ENCODE measurements at places on chromosomes 2 and 18. TPM values are rescaled to one million over a fixed set of nuclear protein-coding genes. Genes with fewer than 3 reads are reported as not detected.

The STK17B gene
- total RNA-seq = 3.6 TPM

The SOCS6 gene
- 36.3 TPM for total RNA-seq

The TNS1 gene
- 7.7 TPM for total RNA-seq

The BCL11A gene
- 47.9 TPM for total RNA-seq

The PTH2R gene
- 3.5 TPM for total RNA-seq

The TMEM163 gene
- 3.7 TPM for total RNA-seq

The ZC3H6 gene
- total RNA-seq = 7.3 TPM

The LYPD6 gene
- total RNA-seq = 30.1 TPM

DNA sequence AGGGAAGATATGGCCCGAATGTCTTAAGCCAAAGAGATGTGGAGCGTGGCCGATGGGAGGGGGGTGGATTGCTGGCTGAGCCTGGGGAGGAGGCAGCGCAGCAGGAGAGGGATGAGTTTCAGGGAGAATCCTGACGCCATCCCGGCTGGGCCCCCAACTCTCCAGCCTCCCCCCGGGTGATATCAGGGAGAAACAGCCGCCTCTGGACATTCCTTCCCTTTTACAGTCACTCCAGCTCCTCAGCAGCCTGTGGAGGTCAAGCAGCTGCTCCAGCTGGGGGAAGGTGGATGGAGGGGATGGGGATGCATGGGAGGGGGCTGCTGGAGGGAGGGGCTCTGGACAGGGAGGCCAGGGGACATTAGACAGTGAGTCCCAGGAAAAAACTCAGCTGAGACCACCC lies 9.5 kb upstream of the DES start:
- H3K4me3 ChIP-seq = no peak overlapping the region
- H3K27me3 ChIP-seq = peaks cover 23% of the 10 kb centered on the region
- H3K4me1 ChIP-seq = no peaks in the 10 kb centered on the region
- DNase-seq = no peak

DNA sequence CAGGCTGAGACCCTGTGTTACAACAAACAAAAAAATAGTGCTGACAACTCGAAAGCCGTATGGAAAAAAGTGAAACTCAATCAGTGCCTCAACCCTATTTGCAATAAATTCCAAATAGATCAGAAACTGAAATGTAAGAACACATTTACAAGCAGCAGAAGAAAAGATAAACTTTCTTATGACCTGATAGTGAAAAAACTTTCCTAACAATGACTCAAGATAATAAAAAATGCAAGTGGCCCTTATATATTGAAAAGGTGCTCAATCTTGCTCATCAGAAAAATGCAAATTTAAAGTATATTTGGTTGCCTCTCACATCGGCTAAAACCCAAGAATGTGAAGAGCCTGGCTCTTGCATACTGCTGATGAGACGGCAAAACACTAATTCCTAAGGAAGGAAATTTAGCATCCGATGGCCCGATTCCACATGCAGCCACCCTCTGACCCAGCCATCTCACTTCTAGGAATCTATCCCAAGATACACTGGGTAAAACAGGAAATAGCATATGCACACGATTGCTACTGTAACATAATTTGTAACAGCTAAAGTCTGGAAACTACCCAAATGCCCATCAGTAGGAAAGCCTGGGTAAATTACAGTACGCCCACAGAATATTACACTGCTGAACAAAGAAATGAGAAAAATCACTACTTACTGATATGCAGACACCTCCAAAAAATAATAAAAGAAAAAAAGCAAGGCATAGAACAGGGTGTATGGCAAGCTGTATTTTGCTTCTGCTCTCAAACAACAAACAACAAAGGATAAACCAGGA lies 56.8 kb downstream of the HDLBP start:
- peaks cover 29% of the 10 kb centered on the region for H3K36me3 ChIP-seq
- H3K4me1 ChIP-seq = no peaks in the 10 kb centered on the region
- H3K27me3 ChIP-seq = no peaks in the 10 kb centered on the region
- H3K4me3 ChIP-seq = no peak overlapping the region
- no peak for DNase-seq

DNA sequence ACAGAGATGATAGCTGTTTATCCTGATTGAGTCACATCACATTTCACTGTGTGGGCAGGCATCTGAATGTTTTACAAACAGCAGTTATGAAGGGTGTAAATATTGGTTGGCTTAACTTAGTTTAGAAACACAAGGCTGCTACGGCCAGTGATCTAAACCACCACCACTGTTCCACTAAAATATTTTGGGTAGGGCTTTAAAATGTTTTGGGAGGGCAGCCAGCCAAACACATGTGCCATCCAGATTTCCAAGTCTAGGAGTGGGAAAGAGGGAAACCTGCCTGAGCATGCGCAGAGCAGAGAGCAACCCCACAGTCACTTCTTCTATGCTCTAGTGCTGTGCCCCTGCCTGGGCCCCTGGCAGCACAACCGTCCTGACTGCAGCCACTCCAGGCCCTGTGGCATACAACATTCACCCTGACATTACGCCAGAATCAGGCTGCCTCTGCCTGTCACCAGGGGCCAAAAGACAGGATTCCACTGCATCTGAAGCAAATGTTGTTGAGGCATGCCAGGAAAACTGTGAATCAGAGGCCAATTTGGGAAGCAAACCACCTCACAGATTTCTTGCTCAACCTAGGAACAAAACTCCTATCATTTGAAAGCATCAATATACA lies 74.8 kb upstream of the COL5A2 start:
- H3K36me3 ChIP-seq = no peaks in the 10 kb centered on the region
- H3K4me1 ChIP-seq = peaks cover 9% of the 10 kb centered on the region
- DNase-seq = no peak
- no peak overlapping the region for H3K4me3 ChIP-seq

GRCh38 chr2:105309147-105309545 lies 20.4 kb downstream of the TGFBRAP1 start:
- DNase-seq = no peak
- no peak overlapping the region for H3K27ac ChIP-seq
- peaks cover 10% of the 10 kb centered on the region for H3K36me3 ChIP-seq
- no peak overlapping the region for H3K4me3 ChIP-seq
- no peaks in the 10 kb centered on the region for H3K27me3 ChIP-seq
- H3K4me1 ChIP-seq = no peaks in the 10 kb centered on the region

DNA sequence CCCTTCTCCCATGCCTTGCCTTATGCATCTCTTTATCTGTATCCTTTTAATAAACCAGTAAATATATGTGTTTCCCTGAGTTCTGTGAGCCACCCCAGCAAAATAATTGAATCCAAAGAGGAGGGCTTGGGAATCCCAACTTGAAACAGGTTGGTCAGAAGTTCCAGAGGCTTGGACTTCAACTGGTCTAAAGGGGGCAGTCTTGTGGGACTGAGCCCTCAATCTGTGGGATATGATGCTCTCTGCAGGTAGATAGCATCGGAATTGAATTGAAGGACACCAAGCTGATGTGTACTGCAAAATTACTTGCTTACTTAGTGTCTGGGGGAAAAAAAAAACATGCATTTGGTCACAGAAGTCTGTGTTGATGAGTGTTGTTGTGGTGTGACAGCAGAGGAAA lies 1033.5 kb upstream of the TMEFF2 start:
- no peaks in the 10 kb centered on the region for H3K4me1 ChIP-seq
- no peaks in the 10 kb centered on the region for H3K36me3 ChIP-seq
- no peak overlapping the region for H3K27ac ChIP-seq

DNA sequence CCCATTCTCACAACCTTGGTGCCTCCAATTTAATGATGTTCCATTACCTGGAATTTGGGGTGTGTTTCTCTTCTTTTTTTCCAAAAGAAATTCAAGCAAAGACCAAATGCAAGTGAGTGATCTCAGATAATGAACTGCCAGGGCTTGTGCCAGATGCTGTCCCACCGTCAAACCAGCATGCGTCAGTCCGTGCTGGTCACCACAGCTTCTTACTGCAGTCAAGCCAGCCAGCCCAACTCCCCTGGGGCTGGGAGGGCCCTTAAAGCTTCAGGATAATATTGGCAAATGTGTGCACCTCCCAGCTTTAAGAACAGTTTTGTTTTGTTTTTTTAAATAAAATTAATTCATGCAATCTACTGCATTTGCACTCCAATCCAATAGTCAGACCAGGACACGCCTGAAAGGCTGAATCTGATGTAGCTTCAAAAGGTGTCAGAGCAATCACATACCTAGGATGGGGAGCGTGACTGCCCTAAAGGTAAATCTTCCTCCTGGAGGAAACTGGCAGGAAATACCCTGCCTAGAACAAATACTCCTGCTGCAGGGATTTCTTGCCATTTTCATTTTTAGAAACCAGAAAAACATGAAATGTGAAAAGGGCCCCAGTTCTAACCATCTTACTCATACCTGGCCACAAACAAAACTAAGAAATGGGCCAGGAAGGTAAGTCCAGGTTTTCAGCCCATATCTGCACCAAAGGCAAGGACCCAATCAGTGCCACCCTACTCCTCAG lies 26.8 kb upstream of the SP3 start:
- no peaks in the 10 kb centered on the region for H3K36me3 ChIP-seq
- H3K27me3 ChIP-seq = peaks cover 37% of the 10 kb centered on the region
- H3K4me1 ChIP-seq = peaks cover 2% of the 10 kb centered on the region
- H3K4me3 ChIP-seq = no peak overlapping the region

DNA sequence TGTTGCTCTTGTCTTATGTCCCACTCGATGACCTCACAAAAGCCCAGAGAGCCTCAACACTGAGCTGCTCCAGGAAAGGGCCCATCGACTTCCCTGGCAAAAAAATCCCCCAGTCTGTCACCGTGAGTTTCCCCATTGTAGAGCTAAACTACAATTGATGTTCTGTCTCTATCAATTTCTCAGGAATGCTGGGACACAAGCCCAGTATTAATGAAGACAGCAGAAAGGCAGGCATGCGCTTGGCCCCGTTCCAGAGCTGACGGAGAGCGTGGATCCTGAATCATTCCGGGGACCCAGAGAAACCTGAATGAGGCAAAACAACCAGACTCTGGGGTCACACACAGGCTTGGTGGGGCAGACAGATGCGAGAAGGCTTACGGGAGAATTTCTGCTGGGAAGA lies 146.9 kb downstream of the TTC32 start:
- no peaks in the 10 kb centered on the region for H3K36me3 ChIP-seq
- H3K4me3 ChIP-seq = no peak overlapping the region
- peaks cover 8% of the 10 kb centered on the region for H3K27me3 ChIP-seq
- H3K27ac ChIP-seq = no peak overlapping the region
- DNase-seq = no peak
- H3K4me1 ChIP-seq = no peaks in the 10 kb centered on the region

DNA sequence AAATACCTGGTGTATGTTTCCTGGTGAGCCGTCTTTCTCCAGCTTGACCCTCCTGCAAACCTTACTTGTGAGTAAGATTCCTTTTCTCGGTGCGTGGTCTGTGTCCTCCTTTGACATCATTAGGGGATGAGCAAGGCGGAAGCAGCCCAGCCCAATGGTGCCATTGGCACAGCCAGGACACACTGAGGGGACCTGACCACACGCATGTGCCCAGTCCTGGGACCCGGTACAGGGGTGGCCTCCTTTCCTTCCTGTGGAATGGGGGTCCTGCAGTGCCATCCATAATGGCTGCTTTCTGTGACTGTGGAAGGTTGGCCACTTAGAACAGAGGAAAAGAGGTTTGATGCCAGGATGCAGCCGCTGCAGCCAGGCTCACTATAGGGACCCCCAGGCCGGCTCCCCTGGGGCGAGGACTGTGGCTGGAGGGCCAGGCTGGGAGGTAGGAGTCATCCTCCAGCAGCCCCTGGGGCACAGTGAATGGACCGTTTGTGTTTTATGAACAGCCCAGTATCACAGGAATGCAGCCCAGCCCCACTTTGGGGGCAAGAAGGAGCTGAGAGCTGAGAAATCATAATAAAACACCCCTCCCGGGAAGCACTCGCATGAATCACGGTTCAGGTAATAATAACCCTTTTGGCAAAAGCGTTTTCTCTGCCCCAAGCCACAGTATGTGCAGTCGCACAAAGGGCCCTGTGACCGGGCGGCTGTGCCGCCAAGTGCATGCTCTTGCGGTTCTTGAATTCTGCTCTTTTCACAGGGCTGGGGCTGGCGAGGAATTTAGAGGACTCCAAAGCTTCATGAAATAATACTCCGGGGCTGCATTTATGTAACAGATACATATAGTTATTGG lies 73.2 kb downstream of the ASB1 start:
- H3K36me3 ChIP-seq = no peaks in the 10 kb centered on the region
- H3K4me1 ChIP-seq = no peaks in the 10 kb centered on the region
- no peak overlapping the region for H3K4me3 ChIP-seq
- DNase-seq = no peak
- no peak overlapping the region for H3K27ac ChIP-seq

DNA sequence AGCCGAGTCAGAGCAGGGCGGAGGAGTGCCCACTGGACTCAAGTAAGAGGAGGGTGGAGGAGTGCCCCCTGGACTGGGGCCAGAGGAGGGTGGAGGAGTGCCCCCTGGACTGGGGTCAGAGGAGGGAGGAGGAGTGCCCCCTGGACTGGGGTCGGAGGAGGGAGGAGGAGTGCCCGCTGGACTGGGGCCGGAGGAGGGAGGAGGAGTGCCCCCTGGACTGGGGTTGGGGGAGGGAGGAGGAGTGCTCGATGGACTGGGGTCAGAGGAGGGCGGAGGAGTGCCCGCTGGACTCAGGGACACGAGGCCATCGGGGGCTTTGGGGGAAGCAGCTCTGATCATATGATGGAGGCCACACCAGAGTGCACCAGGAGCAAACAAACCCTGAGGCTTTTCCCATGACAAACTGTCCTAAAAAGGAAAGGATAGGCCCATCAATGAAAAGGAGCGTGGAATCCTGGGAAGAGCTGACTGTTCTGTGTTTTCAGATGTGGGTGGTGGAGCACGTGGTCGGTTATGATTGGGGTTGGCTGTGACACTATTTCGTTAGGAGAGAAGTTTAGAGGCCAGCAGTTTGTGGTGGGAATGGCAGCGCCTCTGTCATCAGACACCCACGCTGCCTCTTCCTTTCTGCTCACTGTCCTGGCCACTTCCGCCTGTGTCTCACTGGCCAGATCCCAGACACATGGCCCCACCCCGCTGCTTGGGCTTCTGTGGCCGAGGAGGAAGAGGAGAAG lies 24.5 kb upstream of the HPCAL1 start:
- no peaks in the 10 kb centered on the region for H3K36me3 ChIP-seq
- H3K4me3 ChIP-seq = no peak overlapping the region
- H3K4me1 ChIP-seq = peaks cover 2% of the 10 kb centered on the region
- H3K27me3 ChIP-seq = peaks cover 28% of the 10 kb centered on the region

DNA sequence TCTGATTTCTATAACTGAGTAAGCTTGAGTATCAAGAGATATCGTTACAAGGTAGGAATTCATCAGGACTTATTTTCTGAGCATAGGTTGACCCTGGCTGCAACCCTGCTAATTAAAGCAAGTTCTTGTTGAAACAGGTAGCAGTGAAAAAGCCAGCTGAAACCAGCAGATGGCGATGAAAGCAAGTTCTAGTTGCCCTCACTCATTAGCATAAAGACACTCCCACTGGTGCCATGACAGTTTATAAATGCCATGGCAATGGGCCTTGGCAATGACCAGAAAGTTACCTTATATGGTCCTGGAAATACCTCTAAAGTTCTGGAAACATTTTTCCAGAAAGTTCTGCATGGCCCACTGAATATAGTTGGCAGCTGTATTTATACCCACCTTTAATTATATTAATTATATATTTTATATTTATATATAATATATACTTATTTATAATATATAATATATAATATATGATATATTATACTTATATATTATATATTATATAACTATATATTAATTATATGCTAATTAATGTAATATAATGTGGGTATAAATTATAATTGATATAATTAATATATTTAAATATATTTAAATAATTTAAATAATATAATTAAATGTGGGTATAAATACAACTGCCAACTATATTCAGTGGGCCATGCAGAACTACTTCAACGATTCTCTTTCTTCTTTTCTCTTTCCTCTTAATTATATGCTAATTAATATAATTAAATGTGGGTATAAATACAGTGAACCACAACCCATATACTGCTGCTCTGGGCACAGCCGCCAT lies 188.0 kb downstream of the CDH7 start:
- H3K4me3 ChIP-seq = no peak overlapping the region
- H3K4me1 ChIP-seq = peaks cover 12% of the 10 kb centered on the region
- H3K36me3 ChIP-seq = no peaks in the 10 kb centered on the region
- DNase-seq = no peak

- H3K4me1 ChIP-seq = no peaks in the 10 kb centered on the region
- no peak overlapping the region for H3K4me3 ChIP-seq
- H3K36me3 ChIP-seq = no peaks in the 10 kb centered on the region
- H3K27ac ChIP-seq = no peak overlapping the region
Measured at GRCh38 chr18:63137999-63138435, 181.6 kb downstream of the BCL2 start.

Data from progenitor cell of endocrine pancreas (in vitro differentiated cells).